ENCODE measurements at places on chromosomes 3 and 15.
A peak's percentile ranks its signal among the peaks of the same experiment; 100 is the strongest.

- DNase-seq = peak; percentile 75
- no peaks in the 10 kb centered on the region for H3K36me3 ChIP-seq
- H3K4me3 ChIP-seq = peak overlapping the region; percentile 75
- peaks cover 15% of the 10 kb centered on the region for H3K27me3 ChIP-seq
- H3K4me1 ChIP-seq = peaks cover 43% of the 10 kb centered on the region
These were observed 777 bp downstream of the LOXL1 start for GRCh38 chr15:73927003-73927475.

GRCh38 chr3:100083209-100083608, 31.1 kb downstream of the FILIP1L start:
- H3K36me3 ChIP-seq = no peaks in the 10 kb centered on the region
- no peaks in the 10 kb centered on the region for H3K27me3 ChIP-seq
- H3K4me1 ChIP-seq = peaks cover 10% of the 10 kb centered on the region
- DNase-seq = no peak
- H3K27ac ChIP-seq = no peak overlapping the region
- H3K4me3 ChIP-seq = no peak overlapping the region

DNA sequence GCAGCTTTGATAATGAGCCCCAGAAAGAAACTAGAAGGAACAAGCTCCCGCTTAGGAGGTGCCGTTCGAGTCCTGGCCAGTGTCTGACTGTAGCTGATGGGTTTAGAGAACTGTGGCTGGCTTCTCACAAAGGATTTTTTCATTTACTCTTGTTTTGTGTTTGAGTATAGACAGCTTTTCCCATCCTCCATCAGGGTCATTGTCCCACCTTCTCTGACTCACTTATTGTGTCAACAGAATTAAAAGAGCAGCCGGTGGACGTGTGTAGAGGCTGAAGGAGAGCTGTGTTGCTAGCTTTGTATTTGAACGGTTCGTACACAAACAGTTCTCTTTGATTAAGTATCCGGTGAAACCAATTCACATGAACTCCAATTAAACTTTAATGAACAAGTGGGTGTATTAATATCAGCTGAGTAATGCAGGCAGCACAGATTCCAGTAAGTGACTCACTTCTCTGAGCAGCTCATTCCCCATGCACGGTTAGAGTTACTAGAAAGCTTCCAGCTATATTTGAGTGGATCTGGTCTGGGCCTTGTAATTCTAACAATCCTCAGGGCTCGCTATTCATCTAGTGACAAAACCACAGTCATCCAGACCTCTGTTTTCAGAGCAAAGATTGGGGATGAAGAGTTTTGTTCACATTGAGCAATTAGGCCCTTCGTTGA, 141.0 kb downstream of the LPP start:
- H3K4me3 ChIP-seq = no peak overlapping the region
- DNase-seq = no peak
- no peak overlapping the region for H3K27ac ChIP-seq
- H3K27me3 ChIP-seq = no peaks in the 10 kb centered on the region
- no peaks in the 10 kb centered on the region for H3K36me3 ChIP-seq

GRCh38 chr3:108125550-108126071, 34.8 kb upstream of the CD47 start:
- DNase-seq = no peak
- H3K27me3 ChIP-seq = no peaks in the 10 kb centered on the region
- no peak overlapping the region for H3K4me3 ChIP-seq

- DNase-seq = peak; percentile 20
- no peaks in the 10 kb centered on the region for H3K27me3 ChIP-seq
- H3K4me3 ChIP-seq = no peak overlapping the region
- H3K36me3 ChIP-seq = no peaks in the 10 kb centered on the region
- H3K27ac ChIP-seq = no peak overlapping the region
- H3K4me1 ChIP-seq = no peaks in the 10 kb centered on the region
These were observed 114.9 kb upstream of the MLF1 start for GRCh38 chr3:158456114-158456513.
